Bronchial epithelial cell (primary cell): ENCODE measurements at places on chromosomes 1 and 21. TPM values are rescaled to one million over a fixed set of nuclear protein-coding genes. Genes with fewer than 3 reads are reported as not detected.

DNA sequence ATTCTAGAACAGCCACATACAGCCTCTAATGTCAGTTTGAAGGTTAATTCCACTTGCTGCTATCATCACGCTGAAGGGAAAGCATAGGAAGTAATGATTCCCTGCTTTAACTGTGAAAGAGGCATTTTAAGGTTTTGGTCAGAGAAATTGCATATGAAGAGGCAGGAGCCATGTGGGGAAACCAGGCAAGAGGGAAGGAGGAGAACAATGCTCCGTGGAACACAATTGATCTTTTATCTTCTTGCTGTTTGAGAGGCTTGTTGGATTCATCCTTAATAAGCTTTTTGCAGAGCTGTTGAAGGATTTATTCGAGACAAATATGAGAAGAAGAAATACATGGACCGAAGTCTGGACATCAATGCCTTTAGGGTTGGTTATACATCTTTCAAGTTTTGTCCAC, 35.9 kb downstream of the SMAP2 start:
- DNase-seq = no peak

DNA sequence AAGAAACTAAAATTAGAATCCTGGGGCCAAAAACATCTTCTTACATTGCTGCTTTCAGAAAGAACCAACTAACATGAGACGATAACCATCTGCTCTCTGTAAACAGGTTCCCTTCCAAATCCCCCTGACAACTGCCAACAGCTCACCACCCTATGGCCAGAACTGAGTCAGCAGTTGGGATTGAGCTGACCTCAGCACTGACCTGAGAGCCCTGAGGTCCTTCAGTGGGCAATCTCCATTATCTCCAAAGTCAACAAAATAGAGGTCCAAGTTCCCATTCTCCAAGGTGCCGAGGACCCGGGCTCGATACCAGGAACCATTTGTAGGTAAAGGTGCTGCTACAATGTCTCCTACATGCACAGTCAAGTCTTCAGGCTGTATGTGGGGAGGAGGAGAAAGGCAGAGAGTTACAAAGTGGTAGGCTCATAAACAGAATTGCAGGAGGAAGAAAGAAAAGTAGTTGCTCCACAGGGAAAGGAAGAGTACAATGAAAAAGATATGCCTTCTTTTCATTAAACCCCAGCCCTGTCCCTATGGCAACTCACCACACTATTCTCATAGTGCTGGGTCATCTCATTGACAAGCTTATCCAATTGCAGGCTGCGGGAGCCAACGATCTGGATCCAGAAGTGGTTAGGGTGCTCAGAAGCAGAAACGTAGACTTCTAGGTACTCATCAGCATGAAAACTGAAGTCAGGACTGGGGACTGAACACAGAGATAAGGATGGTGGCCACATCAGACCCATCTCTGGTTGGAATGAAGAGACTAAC, 12.8 kb upstream of the MRPL9 start:
- DNase-seq = no peak

DNA sequence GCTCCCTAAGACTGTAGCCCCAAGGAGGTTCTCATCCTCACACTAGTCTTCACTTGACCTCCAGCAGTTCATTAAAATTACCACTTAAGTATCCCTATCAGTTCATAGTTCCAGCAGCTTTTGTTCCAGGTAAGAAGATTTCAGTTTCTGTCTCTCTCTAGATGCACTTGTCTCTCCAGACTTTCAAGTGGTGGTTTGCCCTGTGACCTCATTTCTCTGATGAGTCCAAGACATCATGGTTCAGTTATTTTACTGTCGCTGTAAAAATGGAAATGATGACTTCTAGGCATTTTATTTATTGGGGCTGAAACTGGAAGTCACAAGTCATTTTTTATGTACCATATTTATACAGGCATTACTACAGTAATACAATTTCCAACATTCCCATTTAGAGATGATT, 17.9 kb upstream of the RGS18 start:
- no peak for DNase-seq

- no peak for DNase-seq
Observed at GRCh38 chr1:210779269-210779668, 354.7 kb downstream of the KCNH1 start.

Gene CYP4A11
- total RNA-seq = not detected in 2 replicates

DNA sequence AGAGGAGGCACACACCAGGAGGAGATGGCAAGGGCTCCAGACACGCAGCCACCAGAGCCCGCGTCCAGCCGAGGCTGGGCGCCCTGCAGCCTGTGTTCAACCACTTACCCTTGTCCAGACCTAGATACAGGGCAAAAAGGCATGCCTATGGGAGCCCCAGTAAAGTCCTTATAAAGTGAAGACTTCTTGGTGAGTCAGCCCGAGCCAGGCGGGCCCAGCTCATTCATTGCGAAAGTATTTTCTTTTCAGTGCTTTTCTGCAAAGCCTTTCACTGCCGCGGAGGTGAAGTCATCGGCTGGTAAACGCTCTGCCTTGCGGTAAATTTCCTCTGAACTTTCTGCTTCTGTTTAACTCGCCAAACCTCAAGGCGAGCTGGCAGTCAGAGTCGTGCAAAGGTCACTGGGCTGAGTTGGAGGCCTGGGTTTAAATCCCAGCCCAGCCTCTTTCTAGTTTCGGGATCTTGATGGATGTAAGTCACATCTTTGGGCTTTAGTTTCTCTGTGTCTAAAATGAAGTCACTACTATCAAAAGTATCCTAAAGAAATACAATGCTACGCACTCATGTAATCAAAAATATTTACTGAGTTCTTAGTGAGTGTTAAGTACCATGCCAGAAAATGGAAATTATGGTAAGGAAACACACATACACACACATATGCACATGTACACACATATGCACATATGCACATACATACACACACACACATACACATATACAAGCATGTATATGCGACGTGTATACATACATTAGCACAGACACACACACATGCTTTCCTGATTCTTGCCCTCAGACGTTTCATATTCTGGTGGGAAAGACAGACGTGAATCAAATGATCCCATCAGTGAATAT, 54.7 kb upstream of the IFFO2 start:
- DNase-seq = peak; percentile 98

GRCh38 chr1:46900401-46900800, 40.9 kb downstream of the CYP4A11 start:
- DNase-seq = no peak

DNA sequence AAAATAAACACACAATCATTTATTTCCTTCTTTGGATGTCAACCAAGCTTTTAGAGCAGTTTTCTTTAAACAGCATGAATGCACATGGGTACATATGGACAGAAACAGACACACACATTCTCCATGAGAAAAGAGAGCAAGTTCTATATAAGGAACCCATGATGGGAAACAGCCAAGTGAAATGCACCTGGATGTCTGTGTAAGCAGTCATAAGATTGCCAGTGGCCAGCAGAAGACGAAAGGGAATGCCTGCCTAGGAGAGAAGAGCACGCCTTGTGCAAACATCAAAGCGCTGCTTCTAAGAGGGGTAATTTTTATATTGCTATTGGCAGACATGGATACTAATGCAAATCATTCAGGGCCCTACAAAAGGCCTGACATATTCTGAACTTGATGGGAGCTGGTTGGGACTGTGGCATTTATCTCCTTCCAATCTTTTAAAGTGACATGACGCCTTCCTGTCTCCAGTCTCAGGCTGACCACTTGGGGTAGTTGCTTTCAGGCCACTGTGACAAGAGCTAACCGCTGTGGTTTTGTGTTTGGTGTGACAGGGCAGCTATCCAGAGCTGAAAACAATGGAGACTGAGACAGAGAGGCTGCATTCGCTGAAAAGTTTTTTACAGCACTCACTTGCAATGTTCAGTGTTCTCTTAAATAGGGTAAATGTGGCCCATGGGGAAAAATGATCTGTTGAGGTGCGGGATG, 75.0 kb upstream of the DPT start:
- no peak for DNase-seq

Gene FAM72C
- not detected in 2 replicates for total RNA-seq

Gene NBPF10
- 1.3 and 2.4 TPM in 2 replicates for total RNA-seq

GRCh38 chr1:100628631-100629081, 90.7 kb downstream of the GPR88 start:
- no peak for DNase-seq

Gene GPR153
- total RNA-seq = 16.5 and 44.2 TPM in 2 replicates

DNA sequence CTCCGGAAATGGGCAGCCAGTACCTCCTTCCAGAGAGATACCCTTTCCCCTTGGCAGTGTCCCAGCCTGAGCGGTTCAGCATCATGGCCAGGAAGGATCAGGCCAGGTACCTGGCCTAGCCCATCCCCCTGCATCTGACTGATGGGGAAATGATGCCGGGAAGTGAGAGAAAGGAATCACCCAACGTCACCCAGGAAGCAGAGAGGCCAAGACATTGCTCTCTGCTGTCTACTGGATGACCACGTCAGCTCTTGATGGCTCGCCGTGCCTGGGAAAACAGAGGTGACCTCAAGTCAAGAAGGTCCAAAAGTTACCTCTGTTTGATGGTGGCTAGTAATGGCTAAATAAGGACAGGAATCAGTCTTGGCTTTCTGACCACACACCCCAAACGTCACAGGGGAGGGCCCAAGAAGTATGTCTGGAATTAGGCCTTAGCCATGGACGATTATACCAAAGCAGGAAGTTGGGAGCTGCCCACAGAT, 79.0 kb downstream of the MRPL37 start:
- DNase-seq = peak; percentile 15
